ENCODE measurements at places on chromosomes 1 and 21. TPM values are rescaled to one million over a fixed set of nuclear protein-coding genes. Genes with fewer than 3 reads are reported as not detected.

DNA sequence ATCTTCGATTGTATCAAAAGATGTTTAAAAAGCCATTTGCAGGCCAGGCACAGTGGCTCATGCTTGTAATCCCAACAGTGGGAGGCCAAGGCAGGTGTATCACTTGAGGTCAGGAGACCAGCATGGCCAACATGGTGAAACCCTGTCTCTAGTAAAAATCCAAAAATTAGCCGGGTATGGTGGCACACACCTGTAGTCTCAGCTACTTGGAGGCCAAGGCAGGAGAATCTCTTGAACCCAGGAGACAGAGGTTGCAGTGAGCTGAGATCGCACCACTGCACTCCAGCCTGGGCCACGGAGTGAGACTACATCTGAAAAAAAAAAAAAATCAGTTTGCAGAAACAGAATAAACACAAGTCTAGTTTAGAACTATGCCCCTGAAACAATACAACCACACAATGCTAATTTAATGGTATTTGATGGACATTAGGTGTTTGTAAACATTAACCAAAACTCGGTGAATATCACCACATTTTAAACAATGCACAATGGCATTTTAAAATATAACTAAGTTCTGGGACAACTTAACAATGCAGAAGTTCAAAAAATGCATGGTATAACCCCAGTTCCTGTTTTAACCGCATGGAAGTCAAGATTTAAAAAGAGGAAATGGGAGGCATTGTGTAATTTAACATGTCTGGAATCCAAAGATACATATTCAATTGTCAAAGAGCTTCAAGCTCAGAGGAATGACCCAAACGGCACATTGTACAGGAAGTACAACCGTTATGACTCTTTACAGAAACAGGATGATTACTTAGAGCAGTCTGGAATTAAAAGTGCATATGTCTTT, 7.1 kb upstream of the PTTG1IP start:
- H3K4me3 ChIP-seq, result no peak overlapping the region
- no peaks in the 10 kb centered on the region for H3K4me1 ChIP-seq
- no peak overlapping the region for H3K27ac ChIP-seq

Gene HOOK1
- 12.5 TPM for total RNA-seq

GRCh38 chr1:41414296-41414695, 53.1 kb downstream of the FOXO6 start:
- no peaks in the 10 kb centered on the region for H3K36me3 ChIP-seq
- H3K27ac ChIP-seq, result no peak overlapping the region
- DNase-seq, result no peak
- no peaks in the 10 kb centered on the region for H3K4me1 ChIP-seq
- no peak overlapping the region for H3K4me3 ChIP-seq
- H3K27me3 ChIP-seq, result no peaks in the 10 kb centered on the region

GRCh38 chr1:167054946-167055630, 35.1 kb downstream of the GPA33 start:
- H3K4me1 ChIP-seq, result no peaks in the 10 kb centered on the region
- no peak overlapping the region for H3K4me3 ChIP-seq

Gene LRRC7
- not detected for total RNA-seq

Gene CA6
- not detected for total RNA-seq

DNA sequence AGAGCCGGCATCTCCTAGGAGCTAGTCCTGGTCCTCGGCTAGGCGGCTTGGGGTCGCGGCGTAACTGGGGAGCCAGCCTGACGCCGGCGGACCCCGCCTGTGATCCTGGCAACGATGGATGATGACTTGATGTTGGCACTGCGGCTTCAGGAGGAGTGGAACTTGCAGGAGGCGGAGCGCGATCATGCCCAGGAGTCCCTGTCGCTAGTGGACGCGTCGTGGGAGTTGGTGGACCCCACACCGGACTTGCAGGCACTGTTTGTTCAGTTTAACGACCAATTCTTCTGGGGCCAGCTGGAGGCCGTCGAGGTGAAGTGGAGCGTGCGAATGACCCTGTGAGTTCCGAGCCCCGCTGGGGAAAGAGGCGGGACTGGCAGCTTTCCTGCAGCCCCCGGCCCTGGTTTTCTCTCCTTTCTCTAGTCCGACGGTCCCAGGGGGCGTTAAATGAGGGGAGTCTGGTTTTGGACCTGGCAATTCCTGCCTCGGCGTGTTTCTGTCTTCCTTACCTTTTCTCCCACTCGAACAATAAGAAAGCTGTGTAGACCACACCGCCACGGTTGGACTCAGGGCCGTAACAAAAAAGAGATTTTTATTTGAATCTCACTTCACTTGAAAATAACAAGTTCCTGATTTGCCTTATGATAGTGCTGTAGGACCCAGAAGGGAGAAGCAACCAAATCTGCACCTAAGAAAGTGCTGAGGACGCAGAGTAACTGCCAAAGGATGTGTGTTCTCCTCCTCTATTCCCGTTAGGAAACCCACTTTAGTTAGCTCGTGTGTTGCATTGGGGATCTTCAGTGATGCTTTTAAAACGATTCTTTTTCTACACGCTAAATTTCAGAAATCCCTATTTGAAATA, at the start of gene SPRTN:
TSS of gene SPRTN (plus strand) at position 24 of the 859 bp plus-strand sequence. CDS start at position 115, 91 bp downstream.
- H3K27me3 ChIP-seq, result no peaks in the 10 kb centered on the region
- peak within 1 kb of the TSS; percentile 97 for H3K27ac ChIP-seq
- no peak for DNase-seq

Gene GUCA2B
- total RNA-seq, result not detected

DNA sequence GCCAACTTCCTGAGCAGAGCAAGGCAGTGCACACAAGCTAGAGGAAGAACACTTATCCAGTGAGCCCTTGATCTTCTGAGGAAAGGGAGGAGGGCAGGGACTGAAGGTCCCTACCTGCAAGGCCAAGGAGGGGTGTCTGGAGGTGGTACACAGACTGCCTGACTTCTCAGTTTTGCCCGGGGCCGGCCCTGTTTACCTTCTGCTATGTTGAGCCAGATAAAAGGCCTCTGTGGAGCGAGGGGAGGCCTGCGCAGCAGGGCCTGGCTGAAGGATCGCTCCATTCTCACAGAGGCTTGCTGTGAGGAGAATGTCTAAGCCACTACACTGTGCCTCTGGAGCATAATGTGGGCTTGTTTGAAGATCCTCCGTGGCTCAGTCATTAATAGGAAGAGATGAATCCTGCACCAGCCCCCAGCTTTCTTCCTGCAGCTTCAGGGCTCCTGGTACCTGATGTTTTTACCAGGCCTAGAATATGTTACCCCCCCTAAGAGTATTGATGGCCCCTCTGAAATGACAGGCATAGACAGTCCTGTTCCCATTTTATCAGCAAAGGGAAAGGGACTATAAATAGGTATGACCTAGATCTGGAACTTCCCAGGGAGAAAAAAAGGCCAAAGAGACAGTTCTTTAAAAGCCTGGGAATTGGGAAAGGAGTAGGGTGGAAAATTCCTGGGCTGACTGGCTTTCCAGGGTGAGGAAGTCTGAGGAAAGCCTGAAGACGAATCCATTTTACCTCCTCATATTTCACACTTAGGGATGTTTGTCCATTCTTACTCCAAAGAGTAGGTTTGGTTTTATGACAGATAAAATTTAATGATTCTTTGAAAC, 4.7 kb downstream of the POGK start:
- H3K27me3 ChIP-seq, result no peaks in the 10 kb centered on the region
- no peak overlapping the region for H3K4me3 ChIP-seq
- H3K4me1 ChIP-seq, result peaks cover 21% of the 10 kb centered on the region
- no peak for DNase-seq
- H3K36me3 ChIP-seq, result peaks cover 4% of the 10 kb centered on the region
- peak overlapping the region; percentile 60 for H3K27ac ChIP-seq

Gene GPX7
- 24.7 TPM for total RNA-seq
